Posterior vena cava (tissue), 2 donors: ENCODE measurements at places on chromosomes 3 and 15. TPM values are rescaled to one million over a fixed set of nuclear protein-coding genes. Genes with fewer than 3 reads are reported as not detected.

The DHX30 gene
- 41.0 TPM for total RNA-seq

The HCLS1 gene
- 72.0 TPM for total RNA-seq

The KLHDC8B gene
- 31.9 TPM for total RNA-seq

The RASGRP1 gene
- total RNA-seq: 0.60 TPM

The ARPP21 gene
- total RNA-seq: not detected
